ENCODE measurements at places on chromosomes 11 and 22. TPM values are rescaled to one million over a fixed set of nuclear protein-coding genes. Genes with fewer than 3 reads are reported as not detected.

- no peak overlapping the region for H3K27ac ChIP-seq
- DNase-seq = no peak
- H3K27me3 ChIP-seq = no peaks in the 10 kb centered on the region
- H3K36me3 ChIP-seq = peaks cover 6% of the 10 kb centered on the region
Observed at GRCh38 chr11:7606496-7606895, 66.8 kb downstream of the CYB5R2 start.

The IGLL1 gene
- total RNA-seq = not detected

The SERPING1 gene
- total RNA-seq = 0.23 TPM

DNA sequence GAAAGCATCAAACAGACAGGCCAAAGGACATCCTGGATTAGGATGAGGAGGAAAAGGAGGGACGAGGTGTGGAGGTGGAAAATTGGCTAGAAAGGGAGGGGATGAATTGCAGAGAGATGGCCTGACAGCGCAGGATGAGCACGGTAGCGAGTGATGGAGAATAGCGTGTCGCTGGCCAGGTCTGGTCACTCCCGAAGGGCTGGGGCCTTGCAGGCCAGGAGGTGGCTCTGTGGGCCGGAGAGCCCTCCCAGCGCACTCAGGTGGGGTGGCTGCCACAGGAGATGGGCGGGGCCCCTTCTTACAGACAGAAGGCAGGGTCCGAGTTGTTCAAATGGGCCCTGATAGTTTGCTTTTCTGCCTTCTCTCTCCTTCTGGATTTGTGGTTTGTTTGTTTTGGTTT lies 37.1 kb upstream of the THY1 start:
- no peak overlapping the region for H3K27ac ChIP-seq
- peaks cover 23% of the 10 kb centered on the region for H3K27me3 ChIP-seq
- no peaks in the 10 kb centered on the region for H3K36me3 ChIP-seq
- DNase-seq = no peak
- no peaks in the 10 kb centered on the region for H3K4me1 ChIP-seq
- H3K4me3 ChIP-seq = no peak overlapping the region

DNA sequence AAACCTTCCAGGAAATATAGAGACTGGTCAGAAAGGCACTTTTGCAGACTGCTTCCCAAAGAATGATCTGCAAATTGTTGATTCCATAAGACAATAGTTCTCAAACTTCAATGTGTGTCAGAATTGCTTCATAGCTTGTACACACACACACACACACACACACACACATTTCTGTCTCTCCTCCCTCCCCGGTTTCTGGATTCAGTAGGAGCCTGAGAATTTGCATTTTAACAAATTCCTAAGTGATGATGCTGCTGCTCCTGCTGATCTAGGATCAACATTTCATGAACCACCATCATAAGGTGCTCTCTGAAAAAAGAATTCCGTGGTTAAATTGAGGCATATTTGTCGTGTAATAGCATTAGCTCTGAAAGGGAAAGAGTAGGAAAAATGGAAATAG lies 35.3 kb upstream of the FZD4 start:
- no peak for DNase-seq
- H3K4me1 ChIP-seq = no peaks in the 10 kb centered on the region
- no peak overlapping the region for H3K4me3 ChIP-seq
- peaks cover 12% of the 10 kb centered on the region for H3K27me3 ChIP-seq

GRCh38 chr11:123519055-123519796 lies 89.2 kb downstream of the GRAMD1B start:
- no peak overlapping the region for H3K27ac ChIP-seq
- no peak overlapping the region for H3K4me3 ChIP-seq
- peaks cover 10% of the 10 kb centered on the region for H3K36me3 ChIP-seq
- no peaks in the 10 kb centered on the region for H3K27me3 ChIP-seq
- DNase-seq = no peak

The OR52I2 gene
- not detected for total RNA-seq
